A549 treated with CpdA at 1 μM for 4 hours (cell line): ENCODE measurements at places on chromosomes 7 and 10. TPM values are rescaled to one million over a fixed set of nuclear protein-coding genes. Genes with fewer than 3 reads are reported as not detected.

Gene ASAH2B
- 3.0 to 4.3 TPM (median 3.6 TPM) in 5 replicates for total RNA-seq

Gene PILRA
- 4.0 to 6.4 TPM (median 5.4 TPM) in 5 replicates for total RNA-seq

Gene AKR1C4
- total RNA-seq = 0.26 to 0.42 TPM (median 0.37 TPM) in 5 replicates

Gene HYAL4
- 0.08 to 0.13 TPM (median 0.09 TPM) in 3 of 5 replicates, not detected in the others for total RNA-seq
